ENCODE measurements at places on chromosomes 1 and 21.

DNA sequence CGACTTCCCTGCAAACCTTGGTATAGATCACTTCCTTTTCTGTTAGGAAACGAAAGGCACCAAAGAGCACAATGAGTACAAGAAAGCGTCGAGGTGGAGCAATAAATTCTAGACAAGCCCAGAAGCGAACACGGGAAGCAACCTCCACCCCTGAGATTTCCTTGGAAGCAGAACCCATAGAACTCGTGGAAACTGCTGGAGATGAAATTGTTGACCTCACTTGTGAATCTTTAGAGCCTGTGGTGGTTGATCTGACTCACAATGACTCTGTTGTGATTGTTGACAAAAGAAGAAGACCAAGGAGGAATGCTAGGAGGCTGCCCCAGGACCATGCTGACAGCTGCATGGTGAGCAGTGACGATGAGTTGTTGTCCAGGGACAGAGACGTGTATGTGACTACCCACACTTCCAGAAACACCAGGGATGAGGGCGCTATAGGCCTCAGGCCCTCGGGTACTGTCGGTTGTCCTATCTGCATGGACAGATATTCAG, 18.5 kb downstream of the FAM89A start:
- no peak for DNase-seq

GRCh38 chr1:65948609-65949229, 156.0 kb downstream of the PDE4B start:
- no peak for DNase-seq

- no peak for DNase-seq
Measured at GRCh38 chr1:91831132-91831930, 54.6 kb downstream of the TGFBR3 start.

- DNase-seq = no peak
Measured at GRCh38 chr1:225777058-225777582, 506 bp upstream of the SRP9 start.

DNA sequence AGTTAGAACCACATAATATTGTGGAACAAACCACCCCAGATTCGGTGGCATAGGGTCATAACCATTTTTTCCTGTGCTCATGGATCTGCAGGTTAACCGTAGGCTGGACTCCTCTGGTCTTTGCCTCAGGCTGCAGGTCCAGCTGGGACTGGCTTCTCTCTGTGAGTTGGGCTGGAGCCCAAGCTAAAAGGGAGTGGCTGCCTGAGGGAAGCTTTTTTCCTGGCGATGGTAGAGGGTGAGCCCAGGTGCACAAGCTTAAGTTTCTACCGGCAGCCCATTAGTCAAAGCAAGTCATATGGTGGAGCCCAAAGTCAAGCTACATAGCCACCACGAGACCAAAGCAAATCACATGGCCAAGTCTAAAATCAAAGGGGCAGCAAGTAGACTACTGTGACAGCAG, 13.8 kb downstream of the EPHX4 start:
- no peak for DNase-seq

DNA sequence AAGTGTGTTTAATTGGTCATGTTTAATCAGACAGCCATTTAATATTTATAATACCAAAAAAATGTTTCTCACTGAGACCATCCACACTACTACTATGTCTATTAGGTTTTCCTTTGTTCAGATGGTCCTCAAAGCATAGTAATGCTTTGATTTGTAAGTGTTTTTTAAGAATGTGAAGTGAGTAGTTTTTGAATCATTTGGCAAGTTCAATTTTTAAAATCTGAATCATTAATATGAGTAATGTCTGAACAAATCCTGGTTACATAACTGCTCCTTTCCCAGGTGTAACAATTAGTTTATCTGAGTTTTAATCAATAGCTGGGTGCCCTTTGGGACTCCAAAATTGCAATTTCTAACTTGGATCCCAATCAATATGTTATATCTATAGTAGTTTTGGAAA, 23.5 kb upstream of the RPL5 start:
- DNase-seq = no peak

DNA sequence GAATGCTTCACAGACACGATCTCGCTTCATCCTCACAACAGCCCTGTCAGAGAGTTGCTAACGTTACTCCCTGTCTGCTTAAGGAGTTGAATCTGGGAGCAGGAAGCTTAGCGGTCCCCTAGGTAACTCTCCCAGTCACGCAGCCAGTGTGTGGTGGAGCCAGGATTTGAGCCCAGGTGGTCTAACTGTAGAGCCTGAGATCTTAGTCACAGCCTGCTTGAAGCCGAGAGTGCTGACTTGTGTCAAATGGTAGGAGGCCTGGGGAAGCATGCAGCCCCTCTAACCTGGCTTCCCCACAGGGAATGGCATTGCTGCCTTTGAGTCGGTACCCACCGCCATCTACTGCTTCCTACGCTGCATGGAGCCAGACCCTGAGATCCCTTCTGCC, 4.1 kb downstream of the ADPRS start:
- no peak for DNase-seq

- DNase-seq = no peak
Measured at GRCh38 chr1:75745276-75745675, 20.8 kb downstream of the ACADM start.

- DNase-seq = no peak
Measured at GRCh38 chr1:145828367-145829026, 4.5 kb downstream of the POLR3C start.

DNA sequence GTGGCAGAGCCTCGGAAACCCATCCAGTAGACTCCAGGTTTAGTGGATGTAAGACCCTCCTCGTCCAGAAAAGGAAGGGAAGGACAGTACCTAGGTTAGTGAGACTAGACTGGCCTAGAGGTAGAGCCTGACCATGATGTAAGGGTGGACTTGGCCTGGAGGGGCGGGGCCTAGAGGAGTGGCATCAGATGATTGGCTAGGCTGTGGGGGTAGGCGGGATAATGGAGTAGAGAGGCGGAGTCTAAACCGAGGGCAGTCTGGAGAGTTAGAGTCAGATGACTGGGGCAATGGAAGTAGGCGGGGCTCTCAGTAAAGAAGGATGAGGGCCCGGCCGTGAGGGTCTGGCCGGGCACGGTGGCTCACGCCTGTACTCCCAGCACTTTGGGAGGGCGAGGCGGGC, 70.1 kb downstream of the EPHB2 start:
- no peak for DNase-seq

GRCh38 chr1:195939844-195940243, 668.4 kb downstream of the KCNT2 start:
- no peak for DNase-seq

- DNase-seq = no peak
Measured at GRCh38 chr1:193419295-193419694, 232.9 kb upstream of the B3GALT2 start.

GRCh38 chr1:147647796-147648633, 22.3 kb downstream of the ACP6 start:
- no peak for DNase-seq

Measured in stimulated activated CD8-positive, alpha-beta memory T cell treated with anti-CD3 and anti-CD28 coated beads, Interleukin-2, amount 100 ng/mL, for 1 hour (primary cell).